ENCODE measurements at places on chromosomes 6 and 20. TPM values are rescaled to one million over a fixed set of nuclear protein-coding genes. Genes with fewer than 3 reads are reported as not detected.

TAGAP gene
- total RNA-seq = 245 TPM

ULBP2 gene
- 0.65 TPM for total RNA-seq

ADGRF1 gene
- total RNA-seq = not detected

C4B gene
- total RNA-seq = 4.7 TPM

DNA sequence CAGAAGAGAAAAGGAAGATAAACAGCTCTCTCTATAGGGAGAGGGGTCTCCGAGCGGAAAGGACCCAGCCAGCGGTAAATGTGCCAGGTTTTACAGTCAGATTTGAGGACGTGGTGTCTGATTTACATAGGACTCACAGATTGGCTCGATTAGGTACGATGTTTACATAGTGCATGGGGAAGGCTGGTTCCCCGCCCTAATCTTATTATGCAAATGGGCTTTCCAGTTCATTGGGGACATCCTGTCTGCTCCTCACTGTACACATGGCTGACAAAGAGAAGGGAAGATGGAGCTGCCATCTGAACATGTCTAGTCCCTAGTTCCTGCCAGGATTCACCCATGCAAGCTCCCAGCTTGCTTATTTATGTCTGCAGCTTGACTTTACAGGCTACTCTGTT, 119.9 kb downstream of the RNF144B start:
- H3K27ac ChIP-seq = no peak overlapping the region
- H3K4me1 ChIP-seq = no peaks in the 10 kb centered on the region
- no peak for DNase-seq
- peaks cover 4% of the 10 kb centered on the region for H3K27me3 ChIP-seq
- H3K36me3 ChIP-seq = no peaks in the 10 kb centered on the region
- H3K4me3 ChIP-seq = no peak overlapping the region

DNA sequence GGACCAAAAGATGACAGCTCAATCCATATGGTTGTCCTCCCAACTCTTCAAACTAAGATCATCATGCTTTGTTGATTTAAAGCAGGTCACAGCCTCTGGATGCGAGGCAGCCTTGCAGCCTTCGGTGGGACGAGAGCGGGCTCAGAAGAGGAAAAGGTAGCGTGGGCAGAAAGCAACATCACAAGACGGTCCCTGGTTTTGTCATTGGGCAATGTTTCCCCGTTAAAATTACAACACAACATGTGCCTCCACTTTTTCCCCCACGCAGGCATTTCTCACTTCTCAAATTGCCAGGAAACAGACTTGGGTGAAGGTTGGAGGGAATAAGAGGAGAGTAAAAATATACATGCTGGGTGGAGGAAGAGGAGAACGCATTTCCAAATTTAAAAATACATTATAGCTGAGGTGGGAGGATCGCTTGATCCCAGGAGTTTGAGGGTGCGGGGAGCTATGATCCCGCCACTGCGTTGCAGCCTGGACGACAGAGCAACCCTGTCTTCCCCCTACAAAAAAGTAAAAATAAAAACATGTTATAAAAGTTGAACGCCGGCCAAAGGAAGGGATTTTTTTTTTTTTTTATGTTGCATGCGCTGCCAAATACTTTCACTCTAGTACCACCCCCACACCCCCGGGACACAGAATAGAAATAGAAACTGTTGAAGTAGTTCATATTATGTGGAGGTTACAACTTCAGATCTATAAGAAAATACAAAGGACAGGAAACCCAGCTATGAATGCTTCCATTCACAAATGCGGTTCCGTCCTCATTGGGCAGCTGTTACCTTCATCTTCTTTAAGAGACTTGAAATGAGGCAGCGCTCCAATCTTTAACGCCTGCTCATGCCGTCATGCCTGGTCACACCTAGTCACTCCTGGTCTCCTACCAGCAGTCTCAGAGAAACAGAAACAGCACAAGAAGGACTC, 13.9 kb upstream of the NAA20 start:
- H3K4me3 ChIP-seq = peak overlapping the region; percentile 19
- H3K4me1 ChIP-seq = peaks cover 15% of the 10 kb centered on the region
- H3K27ac ChIP-seq = no peak overlapping the region
- peaks cover 18% of the 10 kb centered on the region for H3K27me3 ChIP-seq
- no peaks in the 10 kb centered on the region for H3K36me3 ChIP-seq
- no peak for DNase-seq

DNA sequence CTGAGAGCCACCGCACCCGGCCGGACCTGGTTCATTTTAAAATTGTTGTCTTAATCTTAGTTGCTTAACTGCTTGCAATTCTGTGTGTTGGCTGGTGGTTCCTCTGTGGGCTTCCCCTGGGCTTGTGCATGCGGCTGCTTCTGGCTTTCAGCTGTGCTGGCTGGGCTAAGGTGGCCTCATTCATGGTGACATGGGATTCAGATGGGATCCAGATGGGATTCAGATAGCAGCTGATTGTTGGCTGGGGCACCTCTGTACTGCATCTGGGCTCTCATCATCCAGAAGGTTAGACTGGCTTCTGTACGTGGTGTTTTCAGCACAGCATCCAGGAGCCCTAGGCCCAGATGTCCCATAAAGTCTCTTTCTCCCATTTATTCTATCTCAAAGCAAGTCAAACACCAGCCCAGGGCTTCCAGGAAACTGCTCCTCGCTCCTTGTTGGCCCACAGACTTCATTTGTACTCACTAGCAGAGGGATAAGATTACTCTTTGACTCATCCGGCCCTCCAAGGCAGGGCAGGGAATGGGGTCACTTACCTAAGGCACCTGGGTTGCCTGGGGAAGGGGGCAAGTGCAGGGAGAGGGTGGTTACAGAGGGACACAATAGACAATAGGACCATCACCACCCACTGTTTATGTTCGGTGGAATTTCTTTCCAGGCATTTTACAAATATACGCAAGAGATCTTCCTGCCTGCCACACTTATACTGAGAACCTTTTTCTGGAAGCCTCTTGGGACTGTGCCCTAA, 10.2 kb upstream of the PEDS1 start:
- H3K4me1 ChIP-seq = peaks cover 13% of the 10 kb centered on the region
- no peaks in the 10 kb centered on the region for H3K36me3 ChIP-seq
- H3K27ac ChIP-seq = no peak overlapping the region
- DNase-seq = no peak
- no peak overlapping the region for H3K4me3 ChIP-seq
- H3K27me3 ChIP-seq = peaks cover 5% of the 10 kb centered on the region

DNA sequence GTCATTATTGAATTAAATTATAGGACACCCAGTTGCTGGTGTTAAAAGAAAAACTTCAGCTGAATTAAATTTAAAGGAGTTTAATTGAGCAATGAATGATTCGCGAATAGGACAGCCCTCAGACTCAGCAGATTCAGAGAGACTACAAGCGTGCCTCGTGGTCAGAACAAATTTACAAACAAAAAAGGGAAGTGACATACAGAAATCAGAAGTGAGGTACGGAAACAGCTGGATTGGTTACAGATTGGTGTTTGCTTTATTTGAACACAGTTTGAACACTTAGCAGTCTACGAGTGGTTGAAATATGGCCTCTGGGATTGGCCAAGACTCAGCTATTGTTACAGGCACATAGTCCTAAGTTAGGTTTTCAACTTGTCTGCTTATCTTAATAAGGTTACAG, 25.8 kb upstream of the TNFRSF21 start:
- no peaks in the 10 kb centered on the region for H3K36me3 ChIP-seq
- no peak overlapping the region for H3K4me3 ChIP-seq
- H3K27me3 ChIP-seq = peaks cover 3% of the 10 kb centered on the region
- H3K4me1 ChIP-seq = no peaks in the 10 kb centered on the region
- H3K27ac ChIP-seq = no peak overlapping the region

DNA sequence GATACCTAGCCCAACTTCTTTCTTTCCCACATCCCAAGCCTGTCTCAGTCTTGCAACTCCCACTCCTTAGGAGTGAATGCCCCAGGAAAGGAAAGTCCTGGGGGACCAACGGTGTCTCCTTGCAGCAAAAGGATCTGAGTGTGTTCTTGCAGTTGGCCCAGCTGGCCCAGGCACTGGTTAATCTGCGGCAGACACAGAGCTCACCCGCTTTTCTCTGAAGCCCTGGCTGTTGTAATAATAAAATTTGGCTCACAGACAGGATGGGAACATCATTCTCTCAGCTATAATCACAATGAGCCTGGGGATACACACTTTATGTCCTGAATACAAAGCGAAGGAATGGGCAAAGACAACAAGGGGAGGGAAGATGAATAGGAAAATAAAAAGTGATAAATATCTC, 287.0 kb upstream of the PRND start:
- H3K27ac ChIP-seq = no peak overlapping the region
- no peaks in the 10 kb centered on the region for H3K4me1 ChIP-seq
- H3K27me3 ChIP-seq = no peaks in the 10 kb centered on the region
- DNase-seq = no peak

GRCh38 chr6:72282201-72282600, 339.7 kb upstream of the KCNQ5 start:
- H3K36me3 ChIP-seq = no peaks in the 10 kb centered on the region
- no peak for DNase-seq
- no peak overlapping the region for H3K4me3 ChIP-seq
- H3K27ac ChIP-seq = no peak overlapping the region
- no peaks in the 10 kb centered on the region for H3K27me3 ChIP-seq

DNA sequence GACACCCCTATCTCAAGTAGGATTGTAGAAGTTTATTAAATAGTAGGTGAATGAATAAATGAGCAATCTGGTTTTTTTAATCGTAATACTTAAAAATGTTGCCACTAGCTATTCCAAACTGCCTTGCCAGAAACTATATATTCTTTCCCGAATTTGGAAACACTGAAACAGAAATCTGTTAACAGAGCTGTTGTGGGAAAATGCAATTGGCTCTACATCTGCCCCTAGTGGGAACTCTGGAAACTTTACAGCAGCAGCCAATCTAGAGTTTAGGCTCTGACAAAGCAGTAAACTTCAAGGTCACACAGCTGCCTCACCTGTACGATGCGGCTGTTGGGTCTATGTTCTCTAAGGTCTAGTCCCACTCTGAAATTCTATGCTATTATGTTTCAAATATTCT, 41.7 kb downstream of the SYNE1 start:
- H3K36me3 ChIP-seq = no peaks in the 10 kb centered on the region
- H3K4me1 ChIP-seq = no peaks in the 10 kb centered on the region
- H3K27me3 ChIP-seq = peaks cover under 1% of the 10 kb centered on the region
- no peak for DNase-seq
- no peak overlapping the region for H3K27ac ChIP-seq
- no peak overlapping the region for H3K4me3 ChIP-seq

Data from activated T-helper 1 cell treated with anti-CD3 and anti-CD28 coated beads, Interleukin-12 subunit alpha, Interleukin-12 subunit beta, Interleukin-2, Interleukin-4 antibody, amounts not matched to agents 30 ng/mL and 10 ng/mL and 1 ng/mL, durations not matched to agents 14 hours and 24 hours and 36 hours (primary cell).